ENCODE measurements at places on chromosomes 4 and X.
A peak's percentile ranks its signal among the peaks of the same experiment; 100 is the strongest.

- DNase-seq = no peak
Measured at GRCh38 chr4:98510340-98510739, 148.1 kb downstream of the TSPAN5 start.

GRCh38 chr4:75976177-75976576, 14.6 kb downstream of the SDAD1 start:
- no peak for DNase-seq

DNA sequence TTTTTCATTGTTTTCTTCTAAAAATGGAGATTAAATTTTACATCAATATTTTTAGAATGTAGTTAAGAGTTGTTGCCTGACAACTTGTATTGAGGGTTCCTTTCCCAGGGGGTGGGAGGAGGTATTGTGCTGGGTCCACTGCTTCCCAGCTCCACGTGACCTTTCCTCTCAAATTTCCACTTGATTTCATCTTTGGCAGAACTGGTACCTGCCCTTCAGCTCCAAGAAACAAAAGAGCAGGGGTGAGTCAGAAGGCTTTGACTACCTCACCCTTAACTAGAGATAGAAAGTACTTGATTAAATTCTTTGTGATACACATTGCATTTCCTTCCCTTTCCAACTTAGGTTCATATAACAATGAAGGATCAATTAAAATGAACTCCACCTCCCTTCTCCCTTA, 19.7 kb downstream of the TRIM2 start:
- DNase-seq = no peak

- no peak for DNase-seq
Measured at GRCh38 chr4:185713272-185713671, 98.7 kb downstream of the SORBS2 start.

GRCh38 chr4:103018391-103019307, 856 bp downstream of the SLC9B1 start:
- no peak for DNase-seq

GRCh38 chr4:147003956-147004809, 58.5 kb upstream of the TTC29 start:
- no peak for DNase-seq

- no peak for DNase-seq
Measured at GRCh38 chr4:173991316-173991715, 292.2 kb downstream of the FBXO8 start.

DNA sequence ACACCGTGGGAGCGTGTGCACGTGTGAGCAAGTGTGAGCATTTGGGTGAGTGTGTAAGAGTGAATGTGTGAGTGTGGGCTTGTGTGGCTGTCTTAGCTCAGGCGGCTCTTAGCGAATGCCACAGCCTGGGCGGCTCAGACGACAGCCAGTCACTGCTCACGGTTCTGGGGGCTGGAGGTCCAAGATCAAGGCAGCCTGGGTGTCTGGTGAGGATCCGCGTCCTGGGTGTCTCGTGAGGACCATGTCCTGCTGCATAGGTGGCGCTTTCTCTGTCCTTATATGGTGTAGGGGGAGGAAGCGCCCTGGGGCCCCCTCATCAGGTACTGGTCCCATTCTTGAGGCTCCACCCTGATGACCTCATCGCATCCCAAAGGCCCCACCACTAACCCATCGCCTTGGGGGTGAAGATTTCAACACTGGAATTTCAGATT, 4.5 kb downstream of the DOK7 start:
- no peak for DNase-seq

DNA sequence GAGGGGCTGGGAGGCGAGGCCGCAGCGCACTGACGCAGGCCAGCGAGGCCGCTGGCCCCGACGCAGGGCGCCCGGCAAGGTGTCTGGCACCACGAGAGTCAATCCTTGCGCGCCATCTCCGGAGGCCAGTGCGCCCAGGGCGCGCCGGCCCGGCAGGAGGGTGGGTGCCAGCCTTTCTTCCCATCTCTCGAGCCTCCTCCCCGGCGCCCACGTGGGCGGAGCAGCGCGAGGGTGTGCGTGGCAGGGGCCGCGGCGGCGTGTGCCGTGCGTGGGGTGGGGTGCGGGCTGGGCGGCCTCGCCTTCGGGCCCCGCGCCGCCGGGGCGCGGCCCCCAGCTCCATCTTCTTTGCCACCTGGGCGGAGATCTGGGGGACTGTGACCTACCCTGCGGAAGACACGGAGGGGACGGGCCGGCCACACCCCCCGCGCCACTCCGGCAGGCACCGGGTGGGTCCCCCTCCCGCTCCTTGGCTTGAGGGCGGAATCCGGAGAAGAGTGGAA, 877 bp downstream of the JAKMIP1 start:
- peak; percentile 54 for DNase-seq

DNA sequence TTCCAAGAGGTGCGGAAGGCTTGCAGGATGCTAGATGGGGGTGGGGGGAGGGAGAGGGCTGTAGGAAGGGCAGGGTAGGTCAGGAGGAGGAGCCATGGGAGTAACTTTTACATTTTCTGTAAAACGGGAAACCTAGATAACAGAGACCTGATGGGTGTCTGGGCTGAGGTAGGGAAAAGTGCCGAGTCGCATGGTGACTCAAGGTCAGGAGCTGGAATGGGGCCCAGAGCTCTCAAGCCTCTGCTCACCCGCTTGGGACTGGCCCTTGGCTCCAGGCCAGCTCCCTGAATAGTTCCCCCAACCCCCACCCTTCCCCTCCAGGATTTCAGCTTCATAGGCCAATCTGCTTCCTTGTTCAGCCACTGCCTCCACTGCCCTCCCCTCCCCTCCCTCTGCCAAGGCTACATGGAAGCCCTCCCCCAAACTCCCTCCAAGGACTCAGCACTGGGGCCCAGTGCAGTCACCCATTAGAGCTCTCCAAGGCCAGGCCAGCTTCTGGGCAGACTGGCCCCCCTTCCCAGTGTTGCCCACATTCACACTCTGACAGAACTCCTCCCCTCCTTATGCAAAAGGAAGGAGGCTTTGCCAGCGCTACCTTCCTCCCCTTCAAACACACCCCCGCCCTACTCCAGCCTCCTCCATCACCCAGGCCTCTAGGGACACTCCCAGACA, 43.6 kb downstream of the TSC22D3 start:
- no peak for DNase-seq

- no peak for DNase-seq
Measured at GRCh38 chrX:97751735-97752134, 868.0 kb downstream of the RPA4 start.

DNA sequence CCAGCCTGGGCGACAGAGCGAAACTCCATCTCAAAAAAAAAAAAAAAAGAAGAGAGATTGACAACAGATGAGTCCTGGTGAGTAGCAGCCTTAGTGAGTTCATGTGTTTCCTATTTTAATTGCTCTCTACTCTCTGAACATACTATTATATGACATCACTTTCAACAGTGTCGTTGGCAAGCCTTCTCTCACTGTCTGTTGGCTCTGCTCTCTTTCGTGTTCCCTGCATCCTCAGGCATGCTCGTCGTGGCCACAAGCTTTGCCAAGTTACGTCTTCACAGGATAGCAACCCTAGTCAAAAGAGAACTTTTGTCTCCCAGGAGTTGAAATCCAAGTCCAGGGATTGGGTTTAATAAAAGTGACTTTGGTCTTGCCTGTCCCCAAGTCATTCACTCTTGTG, 117.1 kb upstream of the EGFL6 start:
- DNase-seq = no peak

DNA sequence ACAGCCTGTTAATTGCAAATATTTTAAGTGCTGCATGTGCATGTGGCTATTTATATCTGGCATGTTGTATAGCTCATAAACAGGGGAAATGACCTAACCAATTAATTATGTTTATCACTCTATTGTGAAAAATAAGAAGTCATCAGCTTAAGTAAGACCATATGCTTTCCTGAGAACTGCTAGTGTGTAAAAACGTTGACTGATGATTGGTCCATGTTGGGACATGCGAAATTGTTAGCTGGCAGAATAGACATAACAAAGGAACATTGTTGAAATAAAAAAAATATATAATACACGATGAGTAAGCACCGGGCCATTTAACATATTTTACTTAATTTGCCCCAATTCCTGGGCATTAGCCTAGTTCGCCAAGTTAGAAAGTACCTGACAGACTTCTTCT, 207.5 kb downstream of the ANK2 start:
- no peak for DNase-seq

DNA sequence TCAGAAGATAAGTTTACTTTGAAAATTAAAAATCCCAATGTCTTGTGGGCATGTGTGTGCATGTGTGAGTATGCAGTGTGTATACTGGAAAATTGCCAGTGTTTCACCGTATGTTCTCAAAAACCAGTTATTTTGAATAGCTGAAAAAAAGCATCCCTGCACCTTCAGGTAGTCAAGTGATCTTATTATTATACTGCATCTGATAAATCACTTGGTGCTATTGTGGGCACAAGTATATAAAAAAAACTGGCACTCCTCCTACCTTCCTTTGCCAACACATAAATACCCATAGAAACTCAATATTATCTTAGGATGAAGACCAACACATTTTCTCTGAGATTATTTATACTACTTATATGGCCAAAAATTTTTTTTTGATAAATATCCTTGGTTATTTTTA, 91.5 kb upstream of the MAP9 start:
- no peak for DNase-seq

DNA sequence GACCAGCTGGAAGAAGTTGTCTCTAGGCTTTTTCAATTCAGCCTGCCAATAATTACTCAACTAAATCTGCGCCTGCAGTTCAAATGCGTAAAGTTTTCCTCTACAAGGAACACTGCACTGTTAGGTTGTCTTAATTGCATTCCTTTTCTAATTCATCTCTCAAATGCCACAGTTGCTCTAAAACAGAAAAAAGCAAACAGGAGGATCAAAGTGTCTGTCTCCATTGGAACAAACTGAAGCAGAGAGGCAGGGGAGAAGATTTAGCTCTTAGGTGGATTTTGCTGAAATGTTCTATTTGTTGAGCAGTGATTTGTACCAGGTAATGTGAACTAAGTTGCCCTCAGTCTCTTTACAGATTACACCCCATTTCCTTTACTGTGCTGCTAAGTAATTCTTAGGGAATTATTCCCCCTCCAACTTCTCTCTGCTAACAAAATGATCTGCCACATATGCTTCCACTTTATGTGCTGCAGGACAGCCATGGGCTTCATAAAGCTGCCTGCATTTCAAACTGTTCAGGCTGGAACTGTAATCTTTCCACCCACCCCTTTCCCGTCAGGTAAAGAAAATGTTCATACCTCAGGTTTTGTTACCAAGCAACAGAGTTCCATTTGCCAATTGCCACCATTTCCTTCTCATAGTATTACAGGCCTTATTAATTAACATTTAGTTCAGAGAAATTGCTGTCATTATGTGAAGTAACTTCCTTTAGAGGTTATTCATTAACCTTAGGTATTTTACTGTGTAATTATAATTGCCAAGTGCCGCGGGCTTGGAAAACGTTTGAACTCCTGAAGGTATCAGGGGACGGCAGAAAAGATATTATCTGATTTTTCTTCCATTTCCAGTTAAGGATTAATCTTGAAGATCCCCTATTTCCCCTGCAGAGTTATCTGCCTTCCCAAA, 149.3 kb downstream of the SPRY1 start:
- no peak for DNase-seq

- peak; percentile 4 for DNase-seq
Measured at GRCh38 chr4:51842167-51842553, 793 bp upstream of the DCUN1D4 start.
